PC-3 (cell line): ENCODE measurements at places on chromosomes 1 and 21.
A peak's percentile ranks its signal among the peaks of the same experiment; 100 is the strongest.

DNA sequence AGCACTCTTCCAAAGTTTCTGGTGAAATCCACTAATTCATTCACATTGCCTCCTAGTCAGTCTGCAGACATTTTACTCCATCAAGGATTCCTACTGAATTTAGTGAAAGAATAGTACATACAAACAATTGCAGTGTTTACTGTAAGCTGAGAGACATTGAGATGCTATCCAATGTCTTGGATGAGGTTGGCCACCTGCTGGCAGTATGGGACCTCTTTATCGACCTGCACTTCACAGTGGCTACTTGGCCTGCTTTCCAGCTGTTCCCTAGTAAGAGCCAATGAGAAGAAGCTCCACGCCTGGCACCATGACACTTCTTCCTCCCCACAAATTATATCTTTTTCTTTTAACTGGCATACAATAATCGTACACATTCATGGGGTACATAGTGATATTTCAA lies 51.5 kb upstream of the LRIF1 start:
- no peak for DNase-seq

- no peak for DNase-seq
Observed at GRCh38 chr1:41362749-41363590, 1.7 kb downstream of the FOXO6 start.

- DNase-seq, result peak; percentile 95
Observed at GRCh38 chr1:147676311-147677085, 6.2 kb upstream of the ACP6 start.

DNA sequence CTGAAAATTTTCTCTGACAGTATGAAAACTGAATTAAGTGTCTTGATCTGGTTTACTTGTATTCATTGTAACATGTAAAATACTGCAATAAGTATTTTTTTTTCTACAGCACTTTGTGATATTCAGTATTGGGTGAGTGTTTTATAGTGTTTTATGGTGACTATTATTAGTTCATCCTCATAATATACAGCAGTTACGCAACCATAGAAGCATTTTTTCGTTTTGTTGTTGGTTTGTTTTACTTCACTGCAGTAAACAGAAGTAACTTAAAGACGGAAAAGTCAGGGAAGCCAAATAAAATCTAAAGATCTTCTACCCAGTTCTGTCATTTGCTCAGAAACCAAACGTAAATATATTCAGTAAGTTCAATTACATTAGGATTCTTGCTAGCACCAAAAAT lies 250.0 kb downstream of the TPR start:
- no peak for DNase-seq

GRCh38 chr1:116494745-116495144 lies 76.1 kb downstream of the CD58 start:
- DNase-seq, result no peak

- DNase-seq, result no peak
Observed at GRCh38 chr21:26157801-26158200, 12.8 kb downstream of the APP start.

DNA sequence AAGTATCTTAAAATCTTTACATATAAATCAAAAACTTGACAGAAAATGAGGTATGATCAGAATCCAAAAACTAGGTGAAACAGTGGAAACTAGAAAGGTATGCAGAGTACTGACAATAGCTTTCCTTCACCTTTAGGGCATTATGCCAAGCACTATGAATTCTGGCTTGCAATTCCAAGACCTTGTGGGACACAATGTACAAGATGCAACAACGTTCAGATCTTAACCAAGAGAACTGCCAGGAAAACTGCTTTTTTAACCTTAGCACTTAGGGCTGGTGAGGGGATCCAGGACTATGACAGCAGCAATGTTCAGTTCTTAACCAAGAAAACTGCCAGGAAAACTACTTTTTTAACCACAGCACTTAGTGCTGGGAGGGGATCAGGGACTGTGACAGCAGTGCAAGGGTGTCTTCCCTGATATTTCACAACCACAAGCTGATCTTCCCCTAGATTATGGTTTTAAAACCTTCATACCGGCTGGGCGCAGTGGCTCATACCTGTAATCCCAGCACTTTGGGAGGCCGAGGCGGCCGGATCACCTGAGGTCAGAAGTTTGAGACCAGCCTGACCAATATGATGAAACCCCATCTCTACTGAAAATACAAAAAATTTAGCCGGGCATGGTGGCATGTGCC lies 22.3 kb downstream of the FOXJ3 start:
- no peak for DNase-seq

GRCh38 chr1:95034506-95034905 lies 38.2 kb downstream of the ALG14 start:
- no peak for DNase-seq

DNA sequence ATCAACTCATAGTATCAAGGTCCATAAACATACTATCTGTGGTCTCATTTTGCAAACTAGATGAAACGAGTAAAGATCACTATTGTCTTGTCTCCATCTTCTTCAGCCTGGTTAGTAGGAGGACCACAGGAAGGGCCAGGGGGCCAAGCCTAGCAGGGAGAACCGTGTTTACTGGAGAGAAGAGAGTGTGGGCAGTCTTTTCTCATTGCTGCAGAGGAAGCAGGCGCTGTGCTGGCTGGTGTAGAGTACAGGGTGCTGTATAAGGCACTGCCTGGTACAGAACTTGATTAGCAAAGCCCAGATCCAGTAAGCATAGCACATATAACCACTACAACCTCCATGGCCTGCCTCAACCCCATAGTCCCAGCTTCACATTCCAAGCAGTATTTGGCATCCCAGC lies 10.0 kb upstream of the B4GALT3 start:
- DNase-seq, result no peak

- no peak for DNase-seq
Observed at GRCh38 chr1:63413394-63413793, 46.0 kb downstream of the ALG6 start.

GRCh38 chr1:21874328-21874727 lies 62.3 kb downstream of the LDLRAD2 start:
- DNase-seq, result no peak

DNA sequence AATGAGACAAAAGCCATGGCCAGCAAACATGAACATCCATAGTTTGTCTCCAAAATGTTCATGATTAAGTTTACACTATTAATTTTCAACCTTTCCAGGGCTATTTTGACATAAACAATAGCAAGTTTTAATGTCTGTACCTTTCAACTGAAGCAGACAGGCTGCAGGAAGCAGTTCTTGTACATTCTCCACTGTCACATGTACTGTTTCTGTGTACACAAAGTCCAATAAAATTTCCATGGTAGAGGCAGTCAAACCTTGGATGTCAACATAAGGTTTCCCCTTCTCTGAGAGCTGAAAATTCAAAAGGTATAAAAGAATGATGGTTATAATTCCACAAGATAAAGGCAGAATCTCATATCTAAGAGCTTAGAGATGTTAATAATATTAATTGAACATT lies 7.4 kb downstream of the KLHL12 start:
- no peak for DNase-seq

- no peak for DNase-seq
Observed at GRCh38 chr21:25569084-25569483, 38.2 kb downstream of the MRPL39 start.

- DNase-seq, result no peak
Observed at GRCh38 chr1:93593854-93594602, 87.6 kb downstream of the BCAR3 start.

DNA sequence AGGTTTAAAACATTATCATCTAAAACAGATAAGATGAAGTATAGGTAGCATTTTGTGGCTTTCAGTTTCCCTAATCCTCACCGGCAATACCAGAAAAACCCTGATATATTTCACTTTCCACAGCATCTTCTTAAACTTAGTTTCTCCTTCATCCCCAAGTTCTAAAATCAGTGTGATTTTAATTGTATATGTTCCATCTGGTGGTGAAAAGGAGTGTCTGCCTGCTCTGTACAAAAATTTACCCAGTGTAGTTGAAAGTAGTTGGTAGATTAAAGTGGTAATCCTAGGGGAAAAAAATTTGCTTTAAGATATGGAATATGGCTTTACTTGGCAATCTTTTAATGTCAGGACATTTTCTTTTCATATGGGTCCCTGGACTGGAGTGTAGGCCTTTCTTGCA lies 74.3 kb downstream of the CEP350 start:
- DNase-seq, result no peak

- peak; percentile 39 for DNase-seq
Observed at GRCh38 chr1:115428676-115429075, 90.6 kb upstream of the NGF start.

DNA sequence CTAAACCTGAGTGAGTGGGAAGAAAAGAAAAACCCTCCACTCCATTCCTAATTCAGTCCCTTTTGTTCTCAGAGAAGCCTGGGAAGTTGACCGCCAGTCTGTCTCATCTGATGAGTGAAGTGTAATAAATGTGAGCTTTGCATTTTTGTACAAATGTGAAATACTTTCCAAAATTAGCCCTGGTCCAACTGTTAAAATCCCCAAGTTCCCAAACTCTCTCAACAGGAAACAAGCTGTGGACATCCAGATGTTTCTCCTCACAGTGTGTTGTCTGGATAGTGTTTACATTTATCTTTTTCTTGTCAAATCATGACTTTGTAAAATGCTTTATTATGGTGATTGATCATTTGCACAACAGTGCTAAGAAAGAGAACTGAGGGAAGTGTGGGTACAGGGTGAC lies 145.1 kb downstream of the TM2D1 start:
- DNase-seq, result no peak

GRCh38 chr1:245054507-245055270 lies 100.1 kb upstream of the KIF26B start:
- no peak for DNase-seq

DNA sequence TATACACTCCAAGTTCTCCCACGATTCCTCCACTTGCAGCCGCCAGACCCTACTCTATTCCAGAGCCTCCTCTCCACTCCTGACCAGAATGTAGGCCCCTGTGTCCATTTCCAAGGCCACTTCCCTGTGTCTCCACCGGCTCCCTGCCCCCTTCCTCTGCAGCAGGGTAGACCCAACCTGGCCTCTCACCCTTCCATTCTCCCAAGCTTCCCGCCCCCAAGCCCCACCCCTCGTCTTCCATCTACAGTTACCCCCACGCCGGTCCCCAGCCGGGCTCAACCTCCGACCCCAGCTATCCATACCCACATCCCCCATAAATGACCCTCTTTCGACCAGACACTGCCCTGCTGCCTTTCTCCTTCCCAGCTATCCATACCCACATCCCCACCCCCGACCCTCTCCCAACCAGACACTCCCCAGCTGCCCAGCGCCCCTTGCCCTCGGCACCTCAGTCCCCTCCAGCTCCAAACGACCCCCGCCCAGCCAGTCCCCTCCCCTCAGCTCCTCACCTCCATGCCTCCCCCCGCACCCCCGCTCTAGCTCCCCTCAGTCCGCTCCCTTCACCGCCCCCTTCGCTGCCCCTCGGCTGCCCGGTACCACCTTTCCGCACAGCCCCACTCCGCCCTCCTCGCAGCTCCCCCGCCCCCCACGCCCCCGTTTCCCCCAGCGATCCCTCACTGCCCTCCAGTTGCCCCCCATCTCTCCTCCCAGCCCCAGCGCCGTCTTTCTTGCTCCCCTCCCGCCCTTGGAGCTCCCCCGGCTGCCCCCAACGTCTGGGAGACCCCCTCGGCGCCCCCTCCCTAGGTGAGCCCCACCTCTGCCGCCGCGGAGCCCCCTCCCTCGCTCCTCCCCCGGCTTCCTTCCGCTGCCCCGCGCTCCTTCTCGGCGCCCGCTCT lies 670 bp downstream of the RAB3B start:
- DNase-seq, result no peak

DNA sequence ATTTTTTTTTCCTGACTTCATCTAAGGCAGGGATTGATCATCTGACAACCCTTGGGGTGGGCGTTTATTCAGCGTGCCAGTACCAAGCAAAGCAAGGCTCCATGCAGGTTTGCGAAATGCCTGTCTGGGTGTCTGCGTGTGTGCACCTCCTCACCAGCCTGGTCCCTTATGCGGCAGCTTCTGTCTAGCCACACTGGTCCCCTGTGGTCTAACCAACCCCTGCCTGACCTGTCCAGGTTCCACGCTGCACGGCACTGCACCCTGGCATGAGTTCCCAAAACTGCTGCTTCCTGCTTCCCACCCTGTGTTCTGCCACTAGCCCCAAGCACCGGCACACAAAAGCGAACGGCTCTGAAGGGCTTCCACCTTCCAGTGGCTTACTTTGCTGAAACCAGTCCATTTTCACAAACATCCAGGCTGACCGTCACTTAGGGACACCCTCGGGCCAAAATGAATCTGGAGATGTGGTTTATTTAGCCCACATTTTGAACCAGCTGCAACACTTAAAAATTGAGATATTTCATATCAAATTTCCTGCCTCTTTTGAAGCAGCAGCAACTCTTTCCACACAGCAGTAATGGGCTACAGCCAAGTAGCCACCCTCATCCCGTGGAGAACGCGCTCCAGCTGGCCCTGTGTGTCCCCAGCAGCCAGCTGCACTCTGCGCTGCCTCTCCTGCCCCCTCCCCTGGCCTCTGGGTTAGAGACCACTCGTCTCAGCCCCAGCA lies 55.7 kb downstream of the HLCS start:
- peak; percentile 15 for DNase-seq

GRCh38 chr21:44487831-44488230 lies 32.5 kb downstream of the LRRC3 start:
- peak; percentile 65 for DNase-seq

DNA sequence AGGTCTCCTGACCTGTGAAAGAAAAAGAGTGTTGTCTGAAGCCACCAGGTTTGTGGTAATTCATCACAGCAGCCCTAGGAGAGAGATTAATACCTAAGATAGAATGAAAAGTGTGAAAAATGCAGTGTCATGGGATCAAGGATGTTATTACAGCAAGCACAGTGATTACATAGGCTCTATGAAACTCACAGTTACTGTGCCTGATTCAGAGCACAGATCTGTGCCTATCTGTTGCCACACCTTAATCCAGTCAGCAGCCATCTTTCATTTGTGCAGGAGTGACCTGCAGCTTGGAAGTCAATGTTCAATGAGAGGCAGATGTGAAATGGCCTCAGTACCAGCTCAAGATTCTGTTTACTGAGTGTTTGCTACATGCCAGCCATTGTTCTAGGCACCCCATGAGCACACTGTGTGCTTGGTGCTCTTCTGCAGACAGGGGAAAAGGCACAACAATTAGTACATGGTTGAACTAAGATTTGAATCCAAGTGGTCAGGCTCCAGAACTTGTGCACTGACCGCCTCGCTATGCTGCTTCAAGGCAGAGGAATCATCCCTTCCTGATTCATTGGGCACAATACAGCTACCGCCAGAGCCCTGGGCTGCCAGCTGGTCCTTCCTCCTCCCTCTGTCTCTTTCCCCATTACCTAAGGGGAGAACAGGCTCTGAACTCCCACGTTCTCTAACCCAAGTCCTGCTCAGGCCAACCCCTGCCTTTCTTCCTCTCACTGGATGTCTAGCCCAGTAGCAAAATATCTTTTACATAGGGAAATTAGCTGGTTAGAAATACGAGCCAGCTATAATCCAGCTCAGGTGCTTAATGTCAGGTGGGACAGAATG lies 56.3 kb upstream of the NEK2 start:
- no peak for DNase-seq

DNA sequence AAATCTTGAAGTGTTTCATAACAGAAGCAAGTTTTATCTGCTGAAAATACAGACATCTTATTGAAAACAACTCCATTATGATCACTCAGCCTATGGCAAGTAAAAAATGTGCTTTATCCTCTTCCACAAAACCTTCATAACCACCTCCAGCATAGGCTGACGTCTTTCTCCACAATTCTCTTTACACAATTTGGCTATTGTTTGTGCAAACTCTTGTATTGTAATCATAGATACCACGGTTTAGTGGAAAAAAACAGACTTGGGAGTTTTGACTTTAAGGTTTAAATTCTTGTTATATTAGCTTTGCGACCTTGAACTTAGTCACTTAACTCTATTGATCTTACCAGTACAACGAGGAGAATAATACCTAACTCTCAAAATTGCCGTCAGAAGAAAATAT lies 126.1 kb downstream of the PLD5 start:
- DNase-seq, result no peak

- DNase-seq, result no peak
Observed at GRCh38 chr1:22127248-22127647, 15.6 kb downstream of the WNT4 start.

GRCh38 chr1:147815503-147815902 lies 55.1 kb upstream of the GJA5 start:
- peak; percentile 15 for DNase-seq
